Activated effector memory CD4-positive, alpha-beta T cell treated with Interleukin-2 at 50 U/mL for 16 hours (primary cell): ENCODE measurements at places on chromosomes 12 and 14.

DNA sequence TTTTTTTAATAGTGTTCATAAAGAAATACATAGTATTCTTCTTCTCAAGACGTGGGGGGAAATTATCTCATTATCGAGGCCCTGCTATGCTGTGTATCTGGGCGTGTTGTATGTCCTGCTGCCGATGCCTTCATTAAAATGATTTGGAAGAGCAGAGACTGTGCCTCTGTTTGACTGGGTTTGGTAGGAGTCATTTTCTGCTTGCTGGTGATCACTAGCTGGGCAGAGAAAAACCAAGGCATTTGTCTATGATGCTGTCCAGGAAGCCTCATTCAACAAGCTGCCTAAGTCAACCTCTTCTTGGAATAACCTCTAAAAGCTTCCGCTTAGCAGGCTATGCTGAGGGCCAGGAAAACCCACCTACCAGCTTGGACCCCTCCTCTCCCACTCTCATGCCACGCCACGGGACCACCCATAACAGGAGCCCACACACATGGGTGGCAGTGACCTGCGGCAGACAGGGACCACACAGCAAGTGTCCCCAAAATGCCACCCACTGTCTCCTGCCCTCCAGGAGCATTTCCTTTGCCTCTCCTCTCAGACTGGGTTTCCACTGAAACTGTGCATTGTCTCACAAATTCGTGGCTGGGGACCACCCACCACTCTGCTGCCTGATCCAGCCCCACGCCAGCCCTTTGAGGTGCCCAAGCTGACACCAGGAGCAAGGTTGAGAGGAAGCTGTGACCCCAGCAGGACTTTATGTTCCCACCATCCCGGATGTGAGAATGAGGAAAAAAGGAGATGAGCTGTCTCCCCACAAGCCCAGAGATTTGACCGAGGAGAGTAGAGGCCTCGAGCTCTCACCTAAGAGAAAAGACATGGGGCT lies 36.8 kb downstream of the DAD1 start:
- DNase-seq = no peak

- no peak for DNase-seq
Measured at GRCh38 chr12:101570047-101570446, 24.7 kb upstream of the MYBPC1 start.

DNA sequence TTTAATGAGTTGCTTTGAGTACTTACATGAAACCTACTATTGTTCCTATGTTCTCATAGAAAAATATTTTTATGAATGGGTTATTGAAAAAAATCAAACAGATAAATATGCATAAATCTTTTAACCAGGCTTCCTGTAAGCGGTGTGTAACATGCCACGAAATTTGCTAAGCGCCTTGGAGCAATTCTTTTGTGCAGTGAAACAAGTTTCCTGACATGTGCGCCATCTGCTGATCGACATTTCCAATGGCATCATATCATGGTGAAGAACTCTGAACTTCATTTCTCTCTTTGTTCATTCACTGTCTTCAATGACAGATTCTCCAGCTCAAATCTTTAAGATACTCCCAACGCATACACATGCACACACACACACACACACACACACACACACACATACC lies 145.6 kb upstream of the NAV3 start:
- DNase-seq = no peak

DNA sequence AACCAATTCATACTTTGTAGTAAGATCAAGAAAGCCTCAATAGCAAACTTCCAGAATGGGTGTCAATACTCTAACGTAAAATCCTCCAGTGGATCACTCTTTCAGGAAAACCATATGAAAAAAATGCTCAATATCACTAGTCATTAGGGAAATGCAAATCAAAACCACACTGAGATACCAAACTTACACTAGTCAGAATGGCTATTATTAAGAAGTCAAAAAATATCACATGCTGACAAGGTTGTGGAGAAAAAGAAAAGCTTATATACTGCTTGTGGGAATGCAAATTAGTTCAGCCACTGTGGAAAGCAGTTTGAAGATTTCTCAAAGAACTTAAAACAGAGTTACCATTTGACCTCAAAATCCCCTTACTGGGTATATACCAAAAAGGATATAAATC lies 49.5 kb upstream of the ATXN7L3B start:
- no peak for DNase-seq

GRCh38 chr12:57175428-57176138 lies 28.2 kb upstream of the LRP1-AS start:
- DNase-seq = peak; percentile 2
